ENCODE measurements at places on chromosomes 7 and 10. TPM values are rescaled to one million over a fixed set of nuclear protein-coding genes. Genes with fewer than 3 reads are reported as not detected.

- H3K4me3 ChIP-seq: no peak overlapping the region
- no peak overlapping the region for H3K27ac ChIP-seq
- no peaks in the 10 kb centered on the region for H3K4me1 ChIP-seq
- DNase-seq: no peak
These were observed 169.6 kb downstream of the MTERF1 start for GRCh38 chr7:91710881-91711280.

DNA sequence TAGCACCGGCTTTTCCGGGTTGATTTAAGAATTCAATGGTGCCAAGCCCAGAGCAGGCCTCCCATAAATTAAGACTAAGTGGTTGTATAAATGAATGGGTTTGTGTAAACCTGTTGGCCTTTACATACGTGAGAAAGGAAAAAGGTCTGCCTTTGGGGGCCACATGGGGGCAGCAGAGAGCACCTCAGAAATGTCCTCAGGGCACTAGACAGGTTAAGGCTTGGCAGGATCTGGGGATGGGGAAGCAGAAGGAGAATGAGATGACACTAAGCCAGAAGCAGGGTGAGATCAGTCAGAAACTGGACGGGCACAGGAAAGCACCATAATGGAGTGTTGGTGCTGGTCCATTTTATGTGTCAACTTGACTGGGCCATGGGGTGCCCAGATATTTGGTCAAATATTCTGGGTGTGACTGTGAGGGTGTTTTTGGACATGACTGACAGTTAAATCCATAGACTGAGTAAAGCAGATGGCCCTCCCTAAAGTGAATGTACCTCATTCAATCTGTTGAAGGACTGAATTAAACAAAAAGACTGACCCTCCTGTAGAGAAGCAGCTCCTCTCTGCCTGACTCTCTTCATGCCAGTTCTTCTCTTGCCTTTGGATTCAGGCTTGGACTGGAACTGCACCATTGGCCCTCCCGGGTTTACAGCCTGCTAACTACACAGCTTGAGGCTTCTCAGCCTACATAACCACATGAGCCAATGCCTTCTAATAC lies 58.9 kb downstream of the FRMPD2 start:
- H3K4me3 ChIP-seq: no peak overlapping the region
- no peak overlapping the region for H3K27ac ChIP-seq
- DNase-seq: peak; percentile 61
- H3K4me1 ChIP-seq: no peaks in the 10 kb centered on the region

DNA sequence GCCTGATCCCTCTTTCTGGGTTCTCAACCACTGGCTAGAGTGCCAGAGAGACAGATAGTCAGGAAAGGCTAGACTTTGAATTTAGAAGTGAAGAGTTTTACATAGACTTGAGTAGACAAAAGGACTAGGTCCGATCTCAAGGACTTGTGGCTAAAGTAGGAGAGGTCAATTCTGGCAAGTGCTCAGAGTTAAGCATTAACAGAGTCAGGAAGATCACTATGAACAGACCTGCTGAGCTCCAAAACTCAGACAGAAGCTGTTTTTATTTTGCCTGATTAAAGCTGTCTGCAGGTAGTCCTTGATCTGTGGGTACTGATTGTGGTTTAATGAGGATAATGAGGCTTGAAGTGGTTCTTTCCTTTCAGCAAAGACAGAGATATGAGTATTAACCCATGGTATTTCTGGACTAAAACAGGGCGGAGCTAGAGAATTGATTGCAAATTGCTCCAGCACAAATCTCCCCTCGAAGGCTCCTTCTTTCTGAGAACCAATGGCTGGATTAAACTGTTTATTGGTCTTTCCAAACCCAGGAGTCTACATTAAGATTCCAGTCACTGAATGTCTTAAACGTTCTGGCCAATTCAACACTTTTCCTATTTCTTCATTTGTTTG lies 423.2 kb downstream of the IPMK start:
- H3K27ac ChIP-seq: no peak overlapping the region
- no peaks in the 10 kb centered on the region for H3K36me3 ChIP-seq
- no peak for DNase-seq
- H3K4me1 ChIP-seq: no peaks in the 10 kb centered on the region

GRCh38 chr7:148696787-148697186 lies 1.9 kb upstream of the CUL1 start:
- no peaks in the 10 kb centered on the region for H3K27me3 ChIP-seq
- no peaks in the 10 kb centered on the region for H3K36me3 ChIP-seq
- H3K27ac ChIP-seq: no peak overlapping the region

- H3K27ac ChIP-seq: no peak overlapping the region
- H3K4me3 ChIP-seq: no peak overlapping the region
- no peaks in the 10 kb centered on the region for H3K36me3 ChIP-seq
- H3K4me1 ChIP-seq: no peaks in the 10 kb centered on the region
These were observed 136.7 kb downstream of the NEBL start for GRCh38 chr10:20760460-20760859.

- no peak overlapping the region for H3K4me3 ChIP-seq
- H3K36me3 ChIP-seq: no peaks in the 10 kb centered on the region
- no peak overlapping the region for H3K27ac ChIP-seq
- no peaks in the 10 kb centered on the region for H3K27me3 ChIP-seq
- H3K4me1 ChIP-seq: no peaks in the 10 kb centered on the region
These were observed 335.4 kb upstream of the MTPN start for GRCh38 chr7:136312592-136312991.

DNA sequence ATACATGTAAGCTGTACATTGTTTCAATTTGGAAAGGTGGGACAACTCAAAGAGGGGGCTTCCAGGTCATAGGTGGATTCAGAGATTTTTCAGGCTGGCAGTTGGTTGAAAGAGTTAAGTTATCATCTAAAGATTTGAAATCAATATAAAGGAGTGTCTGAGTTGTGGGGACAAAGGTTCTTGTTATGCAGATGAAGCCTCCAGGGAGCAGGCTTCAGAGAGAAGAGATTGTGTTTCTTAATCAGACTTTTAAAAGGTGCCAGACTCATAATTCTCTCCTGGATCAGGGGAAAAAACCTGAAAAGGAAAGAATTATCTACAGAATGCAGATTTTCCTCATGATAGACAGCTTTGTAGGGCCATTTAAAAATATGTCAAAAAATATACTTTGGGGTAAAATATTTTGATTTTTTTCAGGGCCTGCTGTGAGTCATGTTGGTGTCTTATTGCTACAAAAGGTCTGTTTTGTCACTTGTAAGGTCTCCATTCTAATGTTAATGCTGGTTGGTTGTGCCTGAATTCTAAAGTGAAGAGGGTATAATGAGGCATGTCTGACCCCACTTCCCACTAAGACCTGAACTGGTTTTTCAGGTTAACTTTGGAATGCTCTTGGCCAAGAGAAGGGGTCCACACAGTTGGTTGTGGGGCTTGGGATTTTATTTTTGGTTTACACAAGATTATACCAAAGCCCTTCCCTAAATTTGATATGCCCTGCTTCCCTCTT lies 52.7 kb upstream of the PRSS1 start:
- no peak for DNase-seq
- H3K4me1 ChIP-seq: no peaks in the 10 kb centered on the region
- H3K4me3 ChIP-seq: no peak overlapping the region
- no peaks in the 10 kb centered on the region for H3K36me3 ChIP-seq
- no peaks in the 10 kb centered on the region for H3K27me3 ChIP-seq

DNA sequence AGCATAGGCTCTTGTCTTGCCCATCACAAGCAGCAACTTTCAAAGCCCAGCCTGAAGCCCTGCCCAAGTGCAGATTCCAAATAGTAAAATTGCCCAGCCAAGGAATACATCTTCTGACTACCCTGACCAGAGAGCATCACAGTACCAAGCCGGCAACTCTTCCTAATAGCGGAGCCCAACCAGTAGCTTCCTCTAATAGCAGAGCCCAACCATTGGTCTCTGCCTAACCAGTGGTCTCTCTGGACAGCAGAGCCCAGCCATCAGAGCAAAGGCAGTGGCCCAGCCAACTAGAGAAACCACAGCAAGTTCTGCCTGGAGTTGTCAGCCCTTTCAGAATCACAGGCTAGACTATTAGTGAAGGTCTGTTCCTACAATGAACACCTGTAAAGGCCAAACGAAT lies 285.6 kb downstream of the HGF start:
- no peak overlapping the region for H3K4me3 ChIP-seq
- no peak overlapping the region for H3K27ac ChIP-seq
- H3K27me3 ChIP-seq: no peaks in the 10 kb centered on the region
- DNase-seq: no peak
- H3K4me1 ChIP-seq: no peaks in the 10 kb centered on the region

DNA sequence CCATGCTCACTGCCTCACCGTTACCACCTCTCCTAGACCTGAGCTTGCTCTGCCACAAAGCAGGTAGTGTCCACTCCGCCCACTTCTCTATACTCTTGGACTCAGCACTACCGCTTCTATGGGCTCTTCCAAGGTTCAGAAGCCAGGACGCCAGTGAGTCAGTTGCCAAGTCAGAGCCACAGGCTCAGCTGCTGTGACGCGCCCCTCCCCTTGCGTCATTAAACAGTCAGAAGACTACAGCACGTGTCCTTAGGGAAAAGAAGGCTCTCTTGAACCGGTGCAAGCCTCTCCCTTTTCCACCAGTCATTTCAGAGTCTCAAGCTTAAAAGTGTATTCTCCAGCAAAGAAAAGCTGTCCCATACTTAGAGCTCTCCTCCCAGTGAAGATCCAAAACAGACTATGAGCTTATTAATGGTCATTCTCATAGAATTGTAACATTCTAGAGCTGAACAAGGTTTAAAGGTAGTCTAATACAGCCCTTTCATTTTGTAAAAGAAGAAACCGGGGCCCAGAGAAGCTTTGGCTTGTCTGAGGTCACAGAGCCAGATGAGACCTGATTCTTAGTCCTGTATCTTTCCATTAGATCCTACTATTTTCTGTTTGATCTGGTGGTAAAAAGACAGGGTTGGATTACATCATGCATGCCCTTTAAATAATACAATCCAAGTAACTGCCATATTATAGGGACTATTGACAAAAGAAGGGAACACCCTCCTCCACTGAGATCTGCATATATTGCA lies 40.9 kb upstream of the MET start:
- H3K4me1 ChIP-seq: no peaks in the 10 kb centered on the region
- H3K27me3 ChIP-seq: no peaks in the 10 kb centered on the region
- no peaks in the 10 kb centered on the region for H3K36me3 ChIP-seq
- H3K4me3 ChIP-seq: no peak overlapping the region
- peak overlapping the region; percentile 41 for H3K27ac ChIP-seq

DNA sequence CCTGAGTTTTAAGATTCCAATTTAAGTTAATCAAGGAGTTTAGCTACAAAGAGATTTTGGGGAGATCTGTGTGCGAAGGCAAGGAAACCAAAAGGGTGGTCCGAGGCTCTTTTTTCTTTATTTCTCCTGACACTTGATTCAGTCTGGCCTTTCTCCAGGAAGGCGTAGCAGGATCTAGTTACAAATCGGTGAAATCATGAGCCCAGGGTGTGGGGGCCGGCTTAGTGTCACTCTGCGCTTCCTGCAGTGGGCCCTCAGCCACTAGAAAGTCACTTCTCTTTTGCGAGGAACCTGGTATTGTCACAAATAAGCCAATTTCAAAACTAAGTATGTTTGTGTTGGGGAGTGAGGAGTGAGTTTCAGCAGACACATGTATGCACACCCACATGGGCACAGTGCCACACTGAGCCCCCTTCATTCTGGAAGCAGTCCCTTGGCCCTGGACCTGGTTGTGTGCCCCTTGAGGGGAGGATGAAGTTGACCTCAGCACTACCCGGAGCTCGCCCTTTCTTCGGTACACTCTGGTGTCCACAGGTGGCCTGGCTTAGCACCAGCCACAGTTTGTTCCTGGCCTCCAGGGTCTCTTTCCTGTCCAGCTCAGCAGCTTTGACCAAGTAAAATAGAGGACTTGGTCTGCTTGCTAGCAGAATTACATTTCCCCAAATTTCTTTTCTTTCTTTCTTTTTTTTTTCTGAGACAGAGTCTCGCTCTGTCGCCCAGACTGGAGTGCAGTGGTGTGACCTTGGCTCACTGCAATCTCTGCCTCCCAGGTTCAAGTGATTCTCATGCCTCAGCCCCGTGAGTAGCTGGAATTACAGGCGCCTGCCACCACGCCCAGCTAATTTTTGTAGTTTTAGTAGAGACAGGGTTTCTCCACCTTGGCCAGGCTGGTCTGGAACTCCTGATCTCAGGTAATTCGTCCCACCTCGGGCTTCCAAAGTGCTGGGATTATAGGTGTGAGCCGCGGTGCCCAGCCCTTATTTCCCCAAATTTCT lies 84.0 kb upstream of the BTBD16 start:
- H3K4me3 ChIP-seq: no peak overlapping the region
- no peaks in the 10 kb centered on the region for H3K36me3 ChIP-seq
- peaks cover 2% of the 10 kb centered on the region for H3K4me1 ChIP-seq

DNA sequence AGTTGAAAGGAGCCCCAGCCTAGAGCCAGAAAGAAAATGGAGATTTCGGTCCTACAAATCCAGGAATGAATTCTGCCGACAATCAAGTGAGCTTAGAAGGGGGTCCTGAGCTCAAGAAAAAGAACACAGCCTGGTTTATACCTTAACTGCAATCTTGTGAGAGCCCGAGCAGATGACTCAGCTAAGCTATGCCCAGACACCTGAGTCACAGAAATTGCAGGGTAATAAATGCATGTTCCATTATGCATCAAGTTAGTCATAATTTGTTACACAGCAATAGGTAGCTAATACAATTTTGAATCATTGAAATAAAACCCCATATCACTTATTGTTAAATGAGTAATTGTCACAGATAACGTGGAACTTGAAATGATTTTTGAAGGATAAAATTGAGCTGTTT lies 111.8 kb upstream of the FOXP2 start:
- no peaks in the 10 kb centered on the region for H3K27me3 ChIP-seq
- no peak overlapping the region for H3K4me3 ChIP-seq
- H3K4me1 ChIP-seq: no peaks in the 10 kb centered on the region
- no peak overlapping the region for H3K27ac ChIP-seq
- DNase-seq: no peak
- no peaks in the 10 kb centered on the region for H3K36me3 ChIP-seq

- peaks cover 4% of the 10 kb centered on the region for H3K36me3 ChIP-seq
- no peak overlapping the region for H3K4me3 ChIP-seq
- H3K27me3 ChIP-seq: no peaks in the 10 kb centered on the region
These were observed 117.2 kb downstream of the UBE2H start for GRCh38 chr7:129835569-129835968.

- H3K4me1 ChIP-seq: no peaks in the 10 kb centered on the region
- H3K27me3 ChIP-seq: no peaks in the 10 kb centered on the region
- H3K36me3 ChIP-seq: no peaks in the 10 kb centered on the region
- DNase-seq: no peak
- H3K4me3 ChIP-seq: no peak overlapping the region
- no peak overlapping the region for H3K27ac ChIP-seq
These were observed 8.9 kb downstream of the SEC31B start for GRCh38 chr10:100510533-100511308.

GRCh38 chr10:10225136-10225676 lies 792.5 kb upstream of the CELF2 start:
- no peak for DNase-seq
- H3K4me1 ChIP-seq: no peaks in the 10 kb centered on the region
- no peak overlapping the region for H3K4me3 ChIP-seq
- no peaks in the 10 kb centered on the region for H3K27me3 ChIP-seq

Gene ITGA8
- total RNA-seq: 3.5 TPM

Gene PLOD3
- 149 TPM for total RNA-seq

Gene TNS3
- 58.2 TPM for total RNA-seq

Gene MPP7
- 25.7 TPM for total RNA-seq

Gene ADK
- total RNA-seq: 27.6 TPM

Gene PTPRN2
- total RNA-seq: 14.7 TPM

Gene ABCA13
- 1.7 TPM for total RNA-seq

Measured in colonic mucosa (tissue), 4 donors.